ENCODE measurements at places on chromosomes 1 and 21. TPM values are rescaled to one million over a fixed set of nuclear protein-coding genes. Genes with fewer than 3 reads are reported as not detected.
A peak's percentile ranks its signal among the peaks of the same experiment; 100 is the strongest.

GRCh38 chr1:58670181-58670580, 29.7 kb downstream of the MYSM1 start:
- DNase-seq, result no peak

DNA sequence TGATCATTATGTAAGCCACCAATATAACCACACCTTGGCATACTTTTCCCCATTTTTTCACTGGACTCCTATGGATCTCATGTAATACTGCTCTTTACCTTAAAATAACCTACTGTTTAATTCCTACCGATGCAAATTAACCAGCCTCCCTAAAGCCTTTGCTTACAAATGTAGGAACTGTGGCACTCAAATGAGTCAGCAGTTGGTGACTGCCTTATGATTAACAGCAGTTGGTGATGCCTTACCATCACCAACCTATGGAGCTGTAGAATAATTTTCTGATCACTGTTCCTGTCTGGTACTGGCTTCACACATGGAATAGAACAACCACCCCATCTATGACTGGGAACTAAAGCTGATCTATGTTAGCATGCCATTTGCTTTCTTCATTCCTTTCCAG, 7.8 kb upstream of the NUDT17 start:
- no peak for DNase-seq

DNA sequence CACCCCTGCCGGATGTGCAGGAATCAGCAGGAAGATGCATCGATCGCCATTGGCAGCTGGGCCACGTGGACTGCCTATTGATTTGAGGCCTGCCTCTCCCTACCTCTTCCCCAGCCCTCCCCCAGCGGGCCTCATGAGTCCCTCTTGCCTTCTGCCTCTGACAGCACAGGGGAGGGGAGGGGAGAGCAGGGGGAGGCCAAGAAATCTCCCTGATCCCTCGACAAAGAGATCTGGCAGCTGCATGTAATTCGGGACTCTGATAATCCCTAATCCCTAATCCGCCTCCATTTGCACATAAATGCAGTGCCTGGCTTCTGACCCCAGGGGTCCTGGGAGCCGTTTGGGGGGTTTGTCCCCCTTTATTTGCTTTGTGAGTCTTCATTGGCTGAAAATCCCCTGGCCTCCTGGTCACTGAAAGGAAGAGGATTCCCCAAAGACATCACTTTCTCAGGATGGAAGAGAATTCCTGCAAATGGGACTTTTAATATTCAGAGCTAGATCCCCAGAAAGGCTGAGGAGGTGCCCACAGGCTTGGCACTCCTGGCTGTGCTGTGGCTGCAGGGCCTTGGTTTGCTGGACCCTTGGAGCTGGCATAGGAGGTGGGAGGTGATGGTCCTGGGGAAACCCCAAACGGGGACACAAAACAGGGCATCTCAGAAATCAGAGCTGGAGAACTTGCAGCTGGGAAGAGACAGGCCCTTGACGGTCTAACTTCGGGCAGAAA, 239.4 kb upstream of the POU3F1 start:
- no peak for DNase-seq

GRCh38 chr21:25186273-25186672, 421.0 kb downstream of the MRPL39 start:
- DNase-seq, result peak; percentile 51

- DNase-seq, result no peak
Measured at GRCh38 chr1:91054780-91055481, 33.1 kb upstream of the ZNF644 start.

- no peak for DNase-seq
Measured at GRCh38 chr1:226980122-226980560, 40.0 kb downstream of the COQ8A start.

DNA sequence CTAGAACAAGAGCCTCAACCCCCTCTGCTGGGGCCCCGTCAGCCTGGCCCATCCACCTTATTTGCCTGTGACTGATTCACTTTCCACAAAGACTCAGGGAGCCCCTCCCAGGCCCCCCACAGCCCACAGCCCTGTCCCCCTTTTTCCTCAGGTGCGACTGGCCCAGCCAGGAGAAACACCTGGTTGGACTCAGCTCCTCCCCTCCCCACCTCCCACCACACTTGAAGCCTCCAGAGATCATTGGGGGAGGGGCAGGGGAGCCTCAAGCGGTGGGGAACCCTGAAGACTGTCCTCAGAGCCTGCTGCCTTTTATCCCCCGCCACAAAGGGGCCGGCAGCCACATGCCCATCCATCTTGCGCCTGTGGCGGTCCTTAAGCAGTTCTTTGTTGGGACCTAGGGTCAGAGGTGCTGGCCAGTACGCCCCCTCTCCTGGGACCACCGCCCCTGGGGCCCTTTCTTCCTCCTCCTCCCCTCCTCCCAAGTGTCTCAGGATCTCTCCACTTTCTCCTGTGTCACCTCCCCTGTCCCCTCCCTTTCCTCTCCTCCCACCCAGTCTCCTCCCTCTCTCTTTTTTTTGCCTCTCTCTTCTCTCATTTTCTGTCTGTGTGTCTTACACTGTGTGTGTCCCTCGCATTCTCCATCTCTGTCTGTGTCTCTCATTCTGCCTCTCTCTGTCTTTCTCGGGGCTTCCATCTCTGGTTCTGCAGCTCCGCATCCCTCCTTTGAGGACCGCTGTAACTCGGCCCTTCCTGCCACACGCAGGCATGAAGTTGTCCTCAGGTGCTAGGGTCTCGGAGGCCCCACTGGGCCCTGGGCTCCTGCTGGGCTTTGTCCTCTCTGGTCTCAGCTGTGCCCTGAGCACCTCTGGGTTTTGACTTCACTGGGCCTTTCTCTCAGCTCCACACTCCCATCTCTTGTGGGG, 12.2 kb downstream of the CRABP2 start:
- peak; percentile 70 for DNase-seq

DNA sequence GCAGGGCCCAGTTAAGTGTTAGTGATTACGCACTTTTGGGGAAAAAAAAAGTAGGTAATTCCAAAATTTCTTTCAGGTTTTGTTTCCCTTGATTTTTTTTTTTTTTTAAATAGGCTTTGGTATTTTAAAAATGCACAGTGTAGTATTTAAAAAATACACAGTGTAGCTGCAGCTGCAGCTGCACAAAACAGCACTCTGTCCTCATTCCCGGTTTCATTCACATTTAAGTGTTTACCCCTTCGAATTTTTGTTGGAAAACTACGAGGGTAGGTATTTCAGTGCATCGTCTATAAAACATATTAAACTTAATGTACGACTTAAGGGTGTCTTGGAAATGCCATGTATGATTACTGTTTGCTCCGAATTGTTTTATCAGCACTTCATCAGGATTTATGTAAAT, 3.4 kb downstream of the NEK7 start:
- DNase-seq, result no peak

Gene IL19
- not detected for polyA plus RNA-seq

Gene TNFRSF4
- 4.1 TPM for polyA plus RNA-seq

Gene MSH4
- polyA plus RNA-seq, result 0.59 TPM
